ENCODE measurements at places on chromosomes 4 and X.

DNA sequence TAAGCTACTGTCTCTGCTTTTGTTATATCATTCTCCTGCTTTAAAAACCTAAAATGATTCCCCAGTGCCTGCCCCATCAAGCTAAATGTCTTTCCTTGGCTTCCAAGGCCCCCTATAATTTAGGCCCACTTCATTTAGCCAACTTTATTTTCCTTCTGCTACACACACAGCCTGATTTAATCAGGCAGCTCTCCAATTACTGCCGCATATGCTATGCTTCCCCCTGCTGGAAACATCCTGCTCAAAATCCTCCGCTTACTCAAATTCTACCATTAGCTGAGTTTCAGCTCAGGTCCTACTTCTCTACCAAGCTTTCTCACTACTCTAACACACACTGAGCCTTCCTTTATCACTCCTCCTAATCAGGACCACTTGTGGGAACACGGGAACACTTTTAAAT, 17.0 kb downstream of the LAMP2 start:
- no peak for DNase-seq

DNA sequence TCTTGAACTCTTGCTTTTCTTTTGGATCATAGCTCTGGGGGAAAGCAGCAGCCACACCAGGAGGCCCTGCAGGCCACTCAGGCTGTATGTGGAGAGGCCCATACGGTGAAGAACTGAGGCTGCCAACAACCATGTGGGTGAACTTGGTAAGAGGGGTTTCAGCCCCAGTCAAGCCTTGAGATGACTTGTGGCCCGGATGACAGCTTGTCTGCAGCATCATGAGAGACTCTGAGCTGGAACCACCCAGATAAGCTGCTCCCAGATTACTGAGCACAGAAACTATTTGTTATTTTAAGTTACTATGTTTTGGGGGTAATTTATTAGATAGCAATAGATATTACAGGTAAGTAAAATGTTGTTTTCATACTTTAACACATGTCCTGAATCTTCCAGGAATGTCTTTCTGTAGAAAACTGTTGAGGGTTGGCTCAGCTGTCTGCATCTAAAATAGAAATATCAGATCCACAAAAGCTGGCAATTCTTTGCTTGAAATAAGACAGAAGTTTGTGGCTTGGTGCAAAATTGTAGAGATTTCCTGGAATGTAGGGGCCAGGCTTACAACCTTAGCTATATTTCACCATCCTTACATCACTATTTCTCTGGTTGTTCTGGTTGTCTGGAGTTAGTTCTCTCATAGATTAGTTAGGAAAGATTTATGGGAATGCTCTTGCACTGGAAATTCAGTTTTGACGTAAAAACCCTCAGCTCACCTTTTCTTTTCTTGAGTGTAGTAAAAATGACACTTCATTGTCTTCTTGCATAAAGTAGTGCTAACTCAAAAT, 272.1 kb downstream of the RAPGEF2 start:
- DNase-seq, result no peak

DNA sequence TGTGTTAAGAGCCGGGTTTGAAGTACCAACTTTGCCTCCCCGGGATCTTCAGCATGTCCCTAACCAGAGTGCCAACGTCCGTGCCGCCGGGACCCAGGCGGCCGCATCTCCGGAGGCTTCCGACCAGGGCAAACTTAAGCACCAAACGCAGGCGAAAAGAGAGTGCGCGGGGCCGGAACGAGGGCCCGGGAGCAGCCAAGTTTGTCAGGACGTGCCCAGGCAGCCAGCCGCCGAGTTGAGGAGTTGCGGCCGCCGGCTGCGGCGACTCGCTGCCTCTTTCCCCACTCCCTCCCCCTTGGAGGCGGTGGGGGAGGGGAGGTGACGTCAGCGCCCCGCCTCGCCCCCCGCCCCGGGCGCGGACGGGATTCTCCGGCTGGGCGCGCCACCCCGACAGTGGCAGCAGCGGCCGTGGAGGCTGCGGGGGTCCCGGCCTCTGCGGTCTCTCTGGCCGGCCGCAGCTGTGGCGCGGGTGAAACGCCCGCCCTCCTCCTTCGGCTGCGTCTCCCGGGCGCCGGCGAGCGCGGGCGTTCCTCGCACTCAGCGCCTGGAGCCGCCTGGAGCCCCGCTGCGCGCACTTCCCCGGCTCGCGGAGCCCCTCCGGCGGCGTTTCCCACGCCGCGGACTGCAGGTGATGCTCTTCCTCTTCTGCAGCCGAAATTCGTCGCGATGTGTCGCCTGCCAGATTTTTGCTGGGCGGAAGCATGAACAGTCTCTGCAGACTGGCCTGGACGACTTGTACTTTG, 2.9 kb upstream of the FAT1 start:
- DNase-seq, result peak; percentile 79

GRCh38 chr4:150514709-150515108, 67.2 kb upstream of the MAB21L2 start:
- DNase-seq, result no peak

GRCh38 chrX:153781428-153782047, 697 bp downstream of the SRPK3 start:
- DNase-seq, result peak; percentile 28

DNA sequence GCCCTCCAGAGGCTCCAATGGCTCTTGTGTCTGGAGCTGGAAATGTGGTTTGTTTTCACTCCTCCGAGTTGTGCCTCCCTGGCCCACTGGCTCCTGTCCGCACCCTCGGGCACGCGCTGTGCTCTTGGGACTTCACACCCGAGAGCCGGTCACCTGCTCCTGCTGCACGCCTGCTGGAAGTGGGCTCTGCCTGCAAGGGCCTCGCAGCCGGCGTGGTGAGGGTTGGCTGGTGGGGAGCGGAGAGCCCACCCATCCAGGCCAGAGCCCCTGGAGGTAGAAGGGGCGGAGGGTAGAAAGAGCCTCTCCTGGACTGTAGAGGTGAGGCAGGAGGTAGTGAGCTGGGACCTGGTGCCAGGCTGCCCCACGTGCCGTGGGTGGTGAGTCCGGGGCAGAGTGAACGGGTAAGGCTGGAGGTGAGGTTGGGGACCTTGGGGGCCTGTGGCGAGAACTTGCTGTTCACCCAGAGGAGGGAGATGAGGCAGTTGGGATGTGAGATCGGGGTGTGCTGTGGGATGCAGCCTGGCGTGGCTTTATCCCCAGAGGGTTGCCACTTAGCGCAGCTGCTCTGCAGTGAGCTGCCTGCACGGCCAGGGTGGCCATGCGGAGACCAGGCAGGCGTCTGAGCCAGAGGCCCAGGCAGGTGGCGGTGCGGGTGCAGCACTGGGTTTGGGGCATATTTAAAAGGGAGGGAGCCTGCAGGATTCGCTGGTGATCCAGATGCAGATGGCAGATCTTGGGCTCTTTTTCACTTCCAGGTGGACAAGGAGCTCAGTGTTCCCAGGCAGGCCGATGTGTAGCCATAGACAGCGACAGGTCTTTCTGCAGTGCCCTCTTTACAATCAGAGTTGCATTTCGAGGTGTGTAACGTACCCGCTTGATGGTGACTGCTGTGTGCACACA, 48.8 kb downstream of the PCGF3 start:
- no peak for DNase-seq

DNA sequence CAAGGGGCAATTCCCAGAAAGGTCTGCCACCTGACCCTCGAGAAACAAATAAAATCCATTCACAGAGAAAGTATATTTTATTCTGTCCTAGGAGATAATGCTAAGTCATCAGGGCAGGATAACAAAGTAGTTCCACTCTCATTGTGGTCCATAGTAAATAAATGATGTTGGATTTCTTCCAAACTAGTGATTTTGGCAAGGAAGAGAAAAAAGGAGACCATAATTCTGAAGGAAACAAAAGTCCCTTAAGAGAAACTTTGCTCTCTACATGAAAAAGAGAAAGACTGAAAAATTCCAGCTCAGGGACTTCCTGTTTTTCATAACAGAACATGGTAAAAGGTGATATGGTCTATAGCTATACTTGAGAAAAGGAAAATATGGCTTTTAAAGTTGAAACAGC, 71.5 kb upstream of the DDX60 start:
- no peak for DNase-seq

DNA sequence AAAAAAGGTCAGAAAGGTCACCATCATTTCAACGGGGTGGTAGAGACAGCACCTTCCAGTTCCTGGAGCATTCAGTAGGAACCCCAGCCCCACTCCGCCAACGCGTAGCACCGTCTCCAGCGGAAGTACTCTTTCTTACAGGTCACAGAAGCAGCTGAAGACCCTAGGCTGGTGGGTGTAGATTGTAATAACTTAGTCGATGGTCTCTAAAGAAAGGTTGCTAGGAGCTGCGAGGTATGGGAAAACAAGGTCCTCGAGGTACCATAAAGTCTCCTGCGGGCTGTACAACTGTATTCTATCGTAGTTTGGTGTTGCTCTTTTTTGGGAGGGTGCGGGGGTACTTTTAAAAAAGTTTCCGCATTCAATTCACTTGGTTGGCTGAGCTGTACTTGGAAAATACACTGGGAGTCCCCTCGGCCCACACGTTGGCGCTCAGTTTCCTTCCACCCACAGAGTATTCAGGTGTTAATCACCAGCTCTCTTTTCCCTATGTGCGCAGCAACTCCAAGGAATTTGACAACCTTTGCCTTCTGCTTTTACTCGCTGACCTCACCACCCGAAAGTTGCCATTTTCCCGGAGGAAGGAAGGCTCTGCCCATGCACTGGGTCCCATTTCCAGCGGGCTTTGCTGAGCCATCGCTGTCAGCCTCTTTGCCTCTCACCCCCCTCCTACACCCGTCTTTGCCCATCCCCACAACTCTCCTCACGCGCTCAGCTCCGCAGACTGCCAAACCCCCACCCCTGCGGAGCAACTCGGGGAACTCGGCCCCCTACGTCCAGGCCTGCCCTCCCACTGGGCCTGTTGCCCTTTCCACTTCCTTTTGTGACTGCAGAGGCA, 4.8 kb upstream of the SOX3 start:
- no peak for DNase-seq

DNA sequence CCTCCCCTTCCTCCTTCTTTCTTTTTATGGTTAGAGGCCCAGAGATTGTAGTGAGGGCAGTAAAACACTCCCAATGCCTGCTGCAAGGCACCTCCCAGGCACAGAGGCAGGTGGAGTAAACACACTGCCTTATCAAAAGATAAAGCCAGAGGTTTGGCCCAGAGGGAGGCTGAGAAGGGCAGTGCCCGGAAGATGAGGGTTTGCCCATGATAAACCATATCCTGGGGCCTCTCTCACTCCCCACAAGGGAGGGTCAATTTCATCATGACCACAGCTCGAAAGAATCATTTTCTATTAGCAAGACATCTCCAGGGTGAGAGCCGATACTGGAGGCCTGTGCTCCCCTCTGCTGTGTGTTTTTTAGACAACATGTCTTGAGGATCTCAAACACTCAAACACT, 98.5 kb upstream of the FAM9C start:
- DNase-seq, result no peak

DNA sequence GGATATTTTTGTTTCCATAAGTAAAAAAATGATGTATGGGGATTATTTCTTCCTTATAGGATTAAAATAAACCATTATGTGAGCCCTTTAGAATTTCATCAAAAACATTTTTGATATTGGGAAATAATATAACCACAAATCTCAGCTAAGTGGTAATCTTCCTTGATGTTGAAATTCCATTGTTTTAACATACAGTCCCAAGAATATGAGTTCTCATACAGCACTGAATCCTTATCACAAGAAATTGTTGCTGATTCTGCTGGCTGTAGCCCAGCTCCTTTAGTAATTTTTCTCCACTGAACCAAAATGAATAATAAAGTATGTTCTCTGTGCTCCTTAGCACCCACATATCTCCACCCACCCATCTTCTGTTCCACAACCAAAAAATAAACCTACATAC, 41.9 kb upstream of the FAM47B start:
- no peak for DNase-seq

DNA sequence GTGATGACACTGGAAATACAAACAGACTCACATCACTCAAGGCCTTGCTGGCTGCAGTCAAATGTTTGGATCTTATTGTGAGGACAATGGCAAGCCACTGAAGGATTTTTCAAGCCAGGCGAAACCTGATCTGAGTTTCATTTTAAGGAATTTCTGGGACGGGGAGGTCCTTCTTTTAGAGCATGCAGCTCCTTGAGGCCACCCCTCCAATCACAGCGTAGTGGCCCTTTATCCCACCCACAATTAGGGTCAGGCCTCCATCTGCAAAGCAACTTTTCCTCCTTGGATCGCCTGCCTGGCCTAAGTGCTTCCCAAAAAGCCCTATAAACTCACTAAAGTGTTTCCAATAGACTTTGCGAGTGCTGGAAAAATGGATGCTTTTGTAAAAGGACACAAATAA, 115.5 kb downstream of the EFHC2 start:
- no peak for DNase-seq

GRCh38 chr4:829291-829690, 3.4 kb upstream of the CPLX1 start:
- no peak for DNase-seq

DNA sequence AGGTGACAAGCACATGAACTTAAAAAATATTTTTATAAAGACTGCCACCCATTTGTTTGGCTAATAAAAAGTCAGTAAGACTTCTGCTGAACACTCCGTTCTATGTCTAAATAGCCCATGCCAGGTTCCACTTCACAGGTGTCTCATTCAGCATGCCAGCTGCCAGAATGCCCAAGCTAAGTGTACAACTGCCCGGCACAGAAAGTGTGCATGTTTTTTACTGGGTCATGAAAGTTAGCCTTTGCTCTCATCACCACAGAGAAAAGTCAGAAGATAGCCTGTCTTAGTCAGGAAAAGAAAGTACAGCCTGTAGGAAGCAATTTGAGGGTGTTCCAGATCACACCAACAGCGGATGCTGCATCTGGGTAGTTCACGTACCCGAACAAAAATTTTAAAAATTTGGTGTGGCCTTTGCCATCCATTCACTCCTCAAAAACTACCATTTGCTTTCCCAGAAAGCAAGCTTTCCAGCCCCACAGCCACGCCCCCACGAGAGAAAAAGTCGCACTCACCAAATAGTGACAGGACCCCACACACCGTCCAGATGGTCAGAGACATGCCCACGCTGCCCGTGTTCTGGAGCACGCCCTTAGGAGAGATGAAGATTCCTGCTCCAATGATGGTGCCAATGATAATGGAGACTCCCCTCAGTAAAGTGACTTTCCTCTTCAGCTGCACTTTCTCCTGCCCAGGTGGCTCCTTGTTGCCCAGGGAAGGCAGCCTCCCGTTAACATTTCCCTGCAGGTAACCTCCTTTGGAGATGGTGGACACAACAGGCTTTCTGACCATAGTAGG, 671 bp downstream of the SLC7A11 start:
- DNase-seq, result no peak

- no peak for DNase-seq
Measured at GRCh38 chr4:98950925-98951324, 22.0 kb upstream of the EIF4E start.
